M059J (cell line): ENCODE measurements at places on chromosomes 3 and 15. TPM values are rescaled to one million over a fixed set of nuclear protein-coding genes. Genes with fewer than 3 reads are reported as not detected.

DNA sequence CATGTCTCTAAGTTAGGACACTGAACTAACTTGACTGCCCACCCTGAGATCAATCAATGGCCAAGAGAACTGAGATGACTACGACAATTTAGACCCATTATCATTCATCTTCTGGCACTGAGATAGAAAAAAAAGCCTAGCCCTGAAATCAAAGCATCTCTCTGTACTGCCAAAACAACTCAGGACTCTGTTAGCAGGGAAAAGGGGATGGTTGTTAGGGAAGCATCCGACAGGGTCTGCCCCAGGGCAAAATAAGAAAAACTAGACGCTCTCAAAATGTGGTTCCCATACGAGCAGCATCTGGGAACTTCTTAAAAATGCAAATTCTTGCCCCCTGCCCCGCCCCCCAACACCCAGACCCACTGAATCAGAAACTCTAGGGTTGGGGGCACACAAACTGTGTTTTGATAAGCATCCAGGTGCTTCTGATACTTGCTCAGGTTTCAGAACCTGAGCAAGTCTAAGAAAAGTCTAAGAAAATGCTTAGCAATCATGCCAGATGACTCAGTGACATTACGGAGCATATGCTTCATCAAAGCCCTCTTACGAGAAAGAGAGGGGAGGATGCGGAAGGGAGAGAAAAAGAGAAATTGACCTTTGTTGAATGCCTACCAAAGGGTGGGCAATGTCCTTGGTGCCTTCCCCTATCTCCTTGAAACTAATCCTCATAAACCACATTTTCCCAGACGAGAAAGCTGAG, 172.8 kb upstream of the HES1 start:
- peak; percentile 54 for DNase-seq

DNA sequence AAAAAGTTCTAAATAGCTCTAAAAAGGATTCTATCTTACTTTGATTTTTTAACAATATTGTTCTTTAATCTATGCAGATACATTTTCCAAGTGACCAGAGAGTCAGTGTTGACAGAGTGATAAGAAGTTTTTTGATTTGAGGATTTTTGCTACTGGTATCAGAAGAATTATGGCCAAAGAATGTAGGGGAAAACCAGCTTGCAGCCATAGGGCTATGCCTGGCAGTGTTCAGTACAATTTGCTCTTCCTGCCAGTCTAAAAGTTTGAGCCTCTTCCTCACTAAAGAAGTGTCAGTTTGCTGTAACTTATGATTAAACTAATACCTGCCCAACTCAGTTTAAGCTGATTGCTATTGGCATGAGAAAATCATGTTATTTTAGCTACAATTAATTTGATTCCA, 35.3 kb upstream of the FSIP1 start:
- DNase-seq, result no peak

DNA sequence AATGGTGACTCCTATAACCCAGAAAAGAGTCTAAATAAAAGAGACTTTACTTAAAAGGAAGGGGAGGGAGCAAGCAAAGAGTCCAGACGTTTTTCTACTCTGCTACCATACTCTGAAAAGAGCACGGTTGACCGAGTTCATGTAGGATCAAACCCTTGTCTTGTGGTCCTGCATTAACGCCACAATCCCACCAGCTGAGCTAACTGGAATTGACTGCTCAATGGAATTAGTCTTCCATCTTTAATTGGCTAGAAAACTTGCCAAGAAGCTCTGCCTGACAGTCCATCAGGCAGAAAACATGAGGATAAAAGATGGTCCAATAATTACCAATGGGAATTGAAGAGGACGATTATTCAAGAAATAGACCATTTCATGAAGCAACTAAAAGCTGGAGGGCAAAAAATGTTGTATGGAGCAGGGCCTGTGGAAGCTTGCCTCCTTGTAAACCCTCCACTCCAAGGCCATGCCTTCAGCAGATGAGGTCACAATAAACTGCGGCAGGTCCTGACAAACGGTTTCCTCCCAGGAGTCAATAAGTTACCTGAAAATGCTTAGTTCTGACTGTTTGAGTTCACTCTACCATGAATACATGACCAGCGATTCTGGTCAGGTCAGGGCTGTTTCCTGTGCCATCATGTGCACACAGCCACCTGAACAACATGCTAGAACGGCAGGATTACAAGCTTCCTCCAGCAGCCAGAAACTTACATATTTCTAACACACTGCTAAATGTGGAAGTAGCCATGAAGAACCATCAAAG, 35.6 kb upstream of the ARHGEF3 start:
- DNase-seq, result no peak

DNA sequence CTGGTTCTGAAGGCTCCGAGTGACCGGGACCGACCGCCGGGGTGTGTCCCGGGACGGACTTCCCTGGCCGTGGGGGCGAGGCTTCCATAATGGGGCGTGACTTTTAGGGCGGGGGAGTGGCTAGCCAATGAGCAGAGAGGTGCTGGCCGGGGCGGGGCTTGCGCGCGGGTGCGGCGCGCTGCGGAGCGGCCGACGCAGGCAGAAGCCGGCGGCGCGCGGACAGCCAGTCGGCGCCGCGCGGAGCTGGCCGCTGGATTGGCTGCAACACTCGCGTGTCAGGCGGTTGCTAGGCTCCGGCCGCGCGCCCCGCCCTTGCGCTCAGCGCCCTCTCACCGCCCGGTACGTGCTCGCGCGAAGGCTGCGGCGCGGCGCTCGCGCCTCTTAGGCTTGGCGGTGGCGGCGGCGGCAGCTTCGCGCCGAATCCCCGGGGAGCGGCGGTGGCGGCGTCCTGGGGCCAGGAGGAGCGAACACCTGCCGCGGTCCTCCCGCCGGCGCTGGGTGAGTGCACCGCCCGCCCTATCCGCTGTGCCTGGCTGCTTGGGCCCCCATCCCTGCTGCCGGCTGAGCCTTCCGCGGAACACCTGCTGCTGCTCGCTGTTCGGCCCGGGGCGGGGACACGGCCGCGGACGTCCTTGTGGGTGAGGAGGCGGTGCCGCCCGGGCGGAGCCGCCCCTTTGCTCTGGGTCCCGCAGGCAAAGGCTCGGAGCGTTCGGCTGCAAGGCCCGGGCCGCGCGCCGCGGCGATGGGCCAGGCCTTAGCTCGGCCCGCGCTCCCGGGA, at the start of gene DAG1:
Gene DAG1, plus strand, starts transcription at position 332 of the 778 bp plus-strand sequence. CDS start 40,268 bp downstream, outside the sequence.
- DNase-seq, result peak; percentile 90

DNA sequence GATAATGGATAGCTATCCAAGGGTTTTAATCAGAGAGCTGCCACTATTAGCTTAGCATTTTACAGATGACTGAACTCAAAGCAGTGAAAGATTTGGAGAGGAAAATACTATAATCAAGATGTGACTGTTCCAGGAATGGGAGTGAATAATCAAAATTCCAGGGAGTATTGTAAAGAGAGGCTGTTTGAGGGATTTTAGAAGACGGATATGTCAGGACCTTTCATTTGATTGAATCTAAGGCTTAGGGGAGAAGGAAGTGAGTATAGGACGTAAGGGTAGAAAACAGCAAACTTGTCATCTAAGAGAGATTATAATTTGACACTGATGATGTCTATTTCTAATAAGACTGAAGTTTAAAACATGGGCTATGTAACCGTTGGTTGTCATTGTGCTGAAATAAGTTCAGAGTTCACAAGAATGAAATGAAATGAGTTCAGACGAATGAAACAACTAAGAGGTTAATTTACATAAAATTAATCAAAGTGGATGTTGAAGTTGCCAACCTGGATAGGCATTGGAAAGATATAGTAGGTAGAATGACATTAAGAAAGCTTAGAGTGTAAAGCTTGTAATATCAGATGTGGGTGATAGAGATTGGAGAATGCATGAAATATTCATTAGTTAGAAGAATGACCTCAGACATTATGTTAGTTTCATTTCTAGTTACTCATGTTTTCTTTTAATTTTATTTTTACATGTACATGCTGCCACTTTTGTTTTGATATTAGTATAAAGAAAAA, 842.8 kb downstream of the SI start:
- DNase-seq, result no peak

Gene CHP1
- total RNA-seq, result 81.7 and 92.7 TPM in 2 replicates

GRCh38 chr3:192169332-192169915, 557.9 kb downstream of the FGF12 start:
- peak; percentile 71 for DNase-seq

DNA sequence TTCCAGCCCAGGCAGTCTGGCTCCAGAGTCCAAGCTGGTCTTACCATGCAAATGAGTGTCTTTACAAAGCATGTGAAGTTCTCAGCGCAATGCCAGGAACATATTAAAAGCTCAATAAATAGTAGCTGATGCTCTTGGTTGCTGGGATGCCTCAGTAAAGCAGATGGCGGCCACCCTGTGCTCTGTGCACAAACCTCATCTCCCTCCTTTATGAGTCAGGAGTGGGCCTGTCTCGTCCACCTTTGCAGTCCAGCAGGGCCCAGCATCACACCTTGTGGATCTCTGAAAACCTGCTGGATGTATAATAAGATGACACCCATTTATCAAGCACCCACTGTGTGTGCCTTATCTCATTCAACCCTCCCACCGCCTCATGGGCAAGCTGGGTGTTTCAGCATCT, 42.7 kb downstream of the FAM174B start:
- no peak for DNase-seq

- peak; percentile 12 for DNase-seq
Observed at GRCh38 chr15:47066392-47066791, 650.9 kb upstream of the SEMA6D start.

DNA sequence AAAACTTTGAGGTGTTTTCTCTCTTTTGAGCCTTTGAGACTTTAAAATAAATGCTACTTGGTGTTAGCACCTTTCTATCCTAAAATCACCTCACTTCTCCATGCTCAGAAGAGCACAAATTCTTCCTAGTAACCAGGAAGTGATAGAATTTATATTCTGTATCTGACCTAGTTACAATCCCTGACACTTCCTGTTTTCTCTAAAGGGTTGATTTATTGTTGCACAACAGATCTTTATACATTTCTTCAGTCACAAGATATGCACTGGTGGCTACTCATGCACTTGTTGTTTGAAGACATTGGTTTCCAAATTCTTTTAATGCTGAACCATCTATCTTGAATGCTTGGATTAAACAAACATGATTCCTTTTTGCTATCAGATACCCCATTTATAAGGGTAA, 47.2 kb upstream of the CNTN3 start:
- DNase-seq, result no peak

Gene AGTR1
- total RNA-seq, result 0.39 TPM in 1 of 2 replicates, not detected in the other

- DNase-seq, result no peak
Observed at GRCh38 chr3:98449606-98450193, 13.3 kb upstream of the OR5K1 start.

DNA sequence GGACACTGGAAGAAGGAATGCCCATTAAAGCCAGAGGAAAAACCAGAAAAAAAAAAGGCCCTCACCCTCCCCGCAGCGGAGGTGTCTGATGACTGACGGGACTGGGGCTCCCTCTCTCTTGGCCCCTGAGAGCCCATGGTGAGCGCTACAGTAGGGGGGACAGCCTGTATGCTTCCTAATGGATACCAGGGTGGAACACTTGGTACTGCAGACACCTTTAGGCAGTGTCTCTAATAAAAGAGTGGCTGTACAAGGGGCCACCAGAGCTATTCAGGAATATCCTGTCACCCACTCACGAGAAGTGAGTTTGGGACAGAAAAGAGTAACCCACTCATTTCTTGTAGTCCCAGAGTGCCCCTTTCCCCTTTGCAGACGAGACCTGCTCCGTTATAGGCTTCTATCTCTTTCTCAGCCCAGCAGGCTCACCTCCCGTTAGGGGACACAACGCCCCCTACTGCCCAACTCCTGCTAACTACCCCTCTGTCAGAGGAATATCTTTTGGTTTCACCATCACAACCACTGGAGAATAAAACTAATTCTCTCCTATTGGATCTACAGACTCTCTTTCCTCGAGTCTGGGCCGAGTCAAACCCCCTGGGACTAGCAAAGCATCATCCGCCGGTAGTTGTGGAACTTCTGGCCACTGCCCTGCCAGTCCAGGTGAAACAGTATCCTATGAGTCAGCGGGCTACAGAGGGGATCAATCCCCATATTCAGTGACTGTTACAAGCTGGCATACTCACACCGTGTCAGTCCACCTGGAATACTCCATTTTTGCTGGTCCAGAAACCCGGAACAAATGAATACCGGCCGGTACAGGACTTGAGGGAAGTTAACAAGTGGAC, 40.8 kb downstream of the ZBTB11 start:
- DNase-seq, result peak; percentile 63

DNA sequence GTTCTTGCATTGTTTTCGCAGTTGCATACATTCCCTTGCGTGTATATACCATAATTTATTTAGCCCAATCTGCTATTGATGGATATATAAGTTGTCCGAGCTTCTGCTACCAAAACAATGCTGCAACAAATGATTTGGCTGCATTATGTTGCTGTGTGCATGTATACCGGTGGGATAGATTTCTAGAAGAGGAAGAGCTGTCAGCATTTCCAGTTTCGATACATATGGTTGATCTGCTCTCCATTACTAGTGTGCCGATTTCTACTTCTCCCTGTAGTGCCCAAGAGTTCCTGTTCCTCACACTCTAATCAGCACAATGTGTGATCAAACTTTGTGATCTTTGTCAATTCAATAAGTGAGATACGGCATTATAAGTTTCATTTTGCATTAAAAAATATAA, 92.8 kb upstream of the NMNAT3 start:
- no peak for DNase-seq

Gene TLR9
- not detected in 2 replicates for total RNA-seq

DNA sequence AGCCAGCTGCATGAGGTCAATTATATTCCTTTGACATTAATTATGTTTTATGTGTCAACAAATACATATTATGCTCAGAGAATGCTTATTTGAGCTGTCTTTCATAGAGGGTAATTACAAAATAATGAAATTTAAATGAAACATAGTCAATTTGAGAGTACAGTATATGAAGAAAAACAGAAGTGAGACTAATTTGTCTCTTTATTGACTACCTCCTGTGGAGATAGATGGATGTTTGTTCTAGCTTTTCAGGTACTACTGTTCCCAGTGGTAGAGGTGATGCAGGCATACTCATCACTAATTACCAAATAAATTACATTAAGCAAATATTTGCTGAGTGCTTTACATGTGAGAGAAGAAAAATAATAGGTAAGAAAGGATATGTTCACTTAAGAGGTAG, 1129.6 kb downstream of the OTOL1 start:
- DNase-seq, result no peak

DNA sequence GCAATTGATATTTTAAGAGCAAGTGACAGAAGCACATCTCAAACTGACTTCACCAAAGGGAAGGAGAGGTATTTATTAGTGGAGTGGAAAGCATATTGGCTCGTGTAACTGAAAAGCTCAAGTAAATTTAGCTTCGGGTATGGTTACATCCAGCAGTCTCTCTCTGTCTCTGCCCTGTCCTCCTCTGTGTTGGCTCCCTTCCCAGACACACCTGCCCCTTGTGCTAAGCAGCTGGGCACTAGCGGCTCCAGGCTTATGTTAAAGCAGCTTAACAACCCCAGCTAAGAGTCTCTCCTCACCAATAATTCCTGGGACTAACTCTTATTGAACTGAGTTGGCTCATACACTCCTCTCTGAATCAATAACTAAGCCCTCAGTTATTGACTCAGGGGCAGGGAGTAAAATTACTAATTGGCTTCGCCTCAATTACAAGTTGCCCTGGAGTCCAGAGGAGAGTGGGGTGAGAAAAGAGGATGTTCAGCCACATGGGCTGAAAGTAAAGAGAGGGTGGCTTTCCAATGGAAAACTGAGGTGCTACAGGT, 12.8 kb upstream of the SH3BP5 start:
- no peak for DNase-seq
